CD14-positive monocyte (primary cell): ENCODE measurements at places on chromosomes 7 and 10. TPM values are rescaled to one million over a fixed set of nuclear protein-coding genes. Genes with fewer than 3 reads are reported as not detected.

DNA sequence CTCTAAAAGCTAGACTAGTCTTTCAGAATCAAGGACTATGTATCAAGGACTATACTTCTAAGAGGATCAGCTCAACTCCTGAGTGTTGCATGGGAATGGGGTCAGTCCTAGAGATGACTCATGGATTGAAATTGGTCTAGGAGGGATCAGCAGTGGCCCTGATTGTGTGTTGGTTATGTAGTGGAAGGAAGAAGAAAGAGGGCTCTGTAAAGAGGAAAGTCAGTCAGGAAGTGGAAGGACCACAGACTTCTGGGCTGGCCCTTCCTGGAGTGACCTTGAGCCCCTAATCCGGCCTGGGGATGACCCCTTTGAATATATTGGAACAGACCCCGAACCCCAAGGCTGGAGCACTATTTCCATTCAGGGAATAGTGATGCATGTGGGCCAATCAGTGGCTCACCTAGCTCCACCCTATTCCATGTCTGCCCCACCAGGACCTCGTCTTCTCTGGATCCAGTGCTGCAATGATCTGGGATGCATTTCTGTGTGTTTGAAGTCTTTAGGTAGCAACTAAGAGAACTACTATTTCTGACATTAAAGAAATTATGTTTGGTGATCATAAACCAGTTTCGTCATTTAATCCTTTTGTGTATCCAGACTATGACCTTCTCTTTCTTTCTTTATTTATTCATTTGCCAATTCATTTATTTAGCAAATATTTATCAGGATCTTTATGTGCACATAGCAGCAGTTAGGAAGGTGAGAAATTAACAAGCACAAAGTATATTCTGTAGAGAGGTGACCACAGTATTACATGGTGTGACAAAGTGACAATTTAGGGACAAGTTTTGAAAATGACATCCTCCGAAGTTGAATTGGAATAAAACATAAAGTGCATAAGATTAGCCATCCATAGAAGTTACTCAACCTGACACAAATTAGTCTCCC lies 48.6 kb upstream of the KIF5B start:
- no peak for DNase-seq

GRCh38 chr7:142670511-142670910 lies 78.8 kb upstream of the PRSS1 start:
- no peak for DNase-seq

DNA sequence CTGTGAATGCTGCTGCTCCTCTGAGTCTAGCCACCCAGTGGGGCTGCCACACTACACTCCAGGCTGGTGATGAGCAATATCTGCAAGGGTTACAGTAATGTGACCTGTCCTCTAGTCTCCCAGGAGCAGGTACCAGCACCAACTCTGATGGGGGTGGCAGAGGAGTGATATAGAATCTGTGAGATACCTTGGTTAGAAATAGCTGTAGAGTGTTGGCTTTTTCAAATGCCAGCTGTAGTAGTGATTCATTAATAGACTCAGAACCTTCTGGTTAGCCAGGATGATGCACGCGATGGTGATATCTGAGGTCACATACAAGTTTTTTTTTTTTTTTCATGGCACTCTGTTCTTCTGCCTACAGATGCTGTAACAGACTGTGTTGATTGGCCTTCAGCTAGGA lies 757.1 kb downstream of the INHBA start:
- no peak for DNase-seq

DNA sequence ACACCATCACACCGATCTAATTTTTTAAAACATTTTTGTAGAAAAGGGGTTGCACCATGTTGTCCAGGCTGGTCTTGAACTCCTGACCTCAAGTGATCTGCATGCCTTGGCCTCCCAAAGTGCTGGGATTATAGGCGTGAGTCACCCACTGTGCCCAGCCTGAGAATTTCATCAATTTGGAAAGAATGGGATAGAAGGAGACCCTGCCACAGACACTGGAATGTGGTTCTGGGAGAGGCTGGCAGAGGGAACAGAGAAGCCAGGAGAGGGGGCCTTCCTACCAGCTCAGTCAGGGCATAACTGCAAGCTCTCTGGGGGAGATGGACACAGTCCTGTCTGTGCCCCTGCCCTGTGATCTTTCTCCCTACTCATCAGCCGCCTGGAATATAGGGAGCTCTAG lies 42.1 kb upstream of the MKRN1 start:
- no peak for DNase-seq

DNA sequence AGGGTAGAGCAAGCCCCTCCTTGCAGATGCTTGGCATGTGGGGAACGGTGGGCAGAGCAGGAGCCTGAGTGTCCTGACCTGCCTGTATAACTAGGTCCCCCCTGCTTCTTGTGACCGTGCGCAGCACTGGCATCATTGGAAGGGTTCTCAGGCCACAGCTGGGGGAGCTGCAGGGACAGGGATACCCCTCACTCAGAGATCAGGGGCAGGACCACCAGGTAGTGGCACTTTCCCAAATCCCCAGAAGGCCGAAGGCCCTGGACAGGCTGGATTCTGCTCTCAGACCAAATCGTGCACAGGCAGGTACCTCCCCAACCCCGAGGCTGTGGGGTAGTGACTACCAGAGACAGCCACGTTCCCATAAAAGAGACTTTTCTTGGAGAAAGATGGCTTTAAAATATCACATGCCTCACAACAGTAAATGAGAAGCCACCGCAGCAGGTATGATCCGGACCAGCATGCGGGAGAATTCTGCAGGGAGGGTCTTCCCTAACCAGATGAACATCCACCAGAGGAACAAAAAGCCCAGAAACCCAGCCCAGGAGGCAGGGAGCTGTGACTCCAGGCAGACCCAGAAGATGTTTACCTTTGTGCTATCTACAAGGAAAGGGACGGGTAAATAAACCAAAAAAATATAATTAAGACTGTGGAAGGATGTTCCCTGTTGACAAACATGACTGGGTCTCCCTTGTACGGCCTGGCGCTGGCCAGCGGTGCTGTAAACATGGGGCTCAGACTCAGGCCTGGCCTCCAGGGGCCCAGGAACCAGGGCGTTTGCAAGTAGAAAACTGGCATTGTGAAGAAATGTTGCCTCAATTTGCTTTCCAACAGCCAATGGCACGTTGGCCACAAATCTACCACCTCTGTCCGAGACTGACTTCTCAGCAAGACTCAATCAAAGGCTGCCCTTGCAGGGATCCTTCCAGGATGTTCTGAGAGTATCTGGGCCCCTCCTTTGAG lies 180.0 kb downstream of the TNS3 start:
- no peak for DNase-seq

- DNase-seq: no peak
Measured at GRCh38 chr7:53877688-53878087, 664.5 kb upstream of the VSTM2A start.

DNA sequence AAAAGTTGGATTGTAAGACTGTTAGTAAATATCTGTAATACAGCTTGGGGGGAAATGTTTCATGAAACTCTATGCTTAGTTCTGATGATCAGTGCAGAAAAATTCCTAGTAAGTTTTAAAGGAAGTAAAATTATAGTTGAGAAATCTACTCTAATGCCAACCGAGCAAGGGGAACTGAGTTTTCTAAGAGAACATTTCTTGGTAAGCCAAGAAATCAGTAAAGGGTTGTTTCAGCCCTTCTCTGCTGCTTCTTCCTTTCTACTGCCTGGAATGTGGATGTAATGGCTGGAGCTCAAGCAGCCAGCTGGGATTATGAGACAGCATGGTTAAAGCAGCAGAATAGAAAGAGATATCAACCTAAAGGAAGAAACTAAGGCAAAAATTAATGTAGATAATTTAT lies 15.9 kb upstream of the AKR1B1 start:
- no peak for DNase-seq

DNA sequence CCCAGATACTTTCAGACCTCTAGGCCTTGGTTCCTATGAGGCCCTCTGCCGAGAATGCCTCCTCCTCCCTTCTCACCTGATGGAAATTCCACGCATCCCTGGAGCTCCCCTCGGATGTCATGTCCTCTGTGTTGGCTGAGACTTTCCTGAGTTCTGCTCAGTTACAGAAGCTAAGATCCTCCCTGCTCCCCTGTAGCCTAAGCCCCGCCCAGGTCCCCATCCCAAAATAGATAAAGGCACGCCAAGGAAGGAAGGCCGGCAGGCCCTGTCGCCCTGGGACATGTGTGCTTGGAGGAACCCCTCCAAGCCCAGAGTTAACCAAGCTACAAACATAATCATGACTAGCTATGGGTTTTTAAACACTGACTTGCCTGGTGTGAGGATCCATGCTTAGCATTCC lies 123.5 kb downstream of the SORBS1 start:
- DNase-seq: no peak

- DNase-seq: no peak
Measured at GRCh38 chr10:905503-905902, 26.0 kb downstream of the LARP4B start.

GRCh38 chr7:127578036-127578684 lies 7.2 kb downstream of the GCC1 start:
- no peak for DNase-seq

- no peak for DNase-seq
Measured at GRCh38 chr10:117619223-117619622, 76.7 kb downstream of the EMX2 start.

DNA sequence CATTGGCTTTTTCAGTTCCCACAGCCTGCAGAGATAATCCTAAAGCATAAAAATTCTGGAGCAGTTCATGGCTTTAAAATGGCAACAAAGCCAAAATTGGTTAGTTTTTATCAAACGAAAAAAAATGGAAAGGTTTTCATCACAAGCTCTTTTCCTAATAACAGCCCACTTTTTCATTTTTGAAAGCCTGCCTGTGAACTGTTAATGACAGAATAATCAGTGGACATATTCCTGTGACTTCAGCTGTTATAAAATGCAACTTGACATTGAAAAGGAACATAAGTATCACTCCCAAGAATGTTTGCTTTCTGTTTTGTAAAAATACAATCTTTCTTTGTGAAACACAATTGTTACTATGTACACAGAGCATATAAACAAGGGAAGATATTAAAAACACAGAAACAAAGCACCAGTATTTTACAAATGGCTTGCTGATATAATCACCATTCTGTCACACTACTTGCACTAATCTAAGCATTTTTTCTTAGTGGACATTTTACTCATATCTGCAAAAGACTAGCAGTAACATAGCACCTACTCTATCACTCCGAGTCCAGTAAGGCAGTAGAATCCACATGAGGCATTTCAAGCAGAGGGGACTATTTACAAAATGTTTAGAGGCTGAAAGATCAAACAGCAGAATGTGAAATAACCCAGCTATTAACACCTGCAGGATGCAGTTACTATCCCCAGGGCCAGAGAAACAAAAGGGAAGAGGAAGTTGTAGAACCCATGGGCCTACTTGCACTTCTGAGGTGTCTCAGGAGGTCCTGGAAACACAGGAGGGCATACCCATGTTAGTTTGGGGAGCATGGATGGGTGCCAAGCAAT lies 26.4 kb downstream of the MACC1 start:
- DNase-seq: no peak

- DNase-seq: no peak
Measured at GRCh38 chr7:1893036-1893435, 223.0 kb downstream of the ELFN1 start.

- no peak for DNase-seq
Measured at GRCh38 chr10:127915324-127915723, 8.4 kb downstream of the PTPRE start.

DNA sequence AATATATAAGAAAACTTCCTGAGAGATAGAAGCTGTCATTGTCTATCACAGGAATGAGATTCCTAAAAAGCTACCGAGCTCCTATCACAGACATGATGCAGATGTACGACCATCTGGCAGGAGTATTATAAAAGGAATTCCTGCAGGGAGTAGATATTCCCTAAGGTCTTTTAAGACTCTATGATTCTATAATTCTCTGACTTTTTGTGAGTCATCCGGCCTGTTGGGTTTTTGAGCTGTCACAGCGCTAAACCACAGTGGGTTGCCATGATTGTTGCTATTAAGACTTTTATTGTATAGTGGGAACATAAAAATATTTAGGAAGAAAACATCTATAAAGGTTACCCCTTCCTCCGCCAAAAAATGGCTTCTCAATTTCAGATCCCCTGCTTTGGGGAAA lies 223.4 kb downstream of the BMPER start:
- no peak for DNase-seq

- no peak for DNase-seq
Measured at GRCh38 chr7:150727381-150727780, 9.8 kb upstream of the GIMAP5 start.

DNA sequence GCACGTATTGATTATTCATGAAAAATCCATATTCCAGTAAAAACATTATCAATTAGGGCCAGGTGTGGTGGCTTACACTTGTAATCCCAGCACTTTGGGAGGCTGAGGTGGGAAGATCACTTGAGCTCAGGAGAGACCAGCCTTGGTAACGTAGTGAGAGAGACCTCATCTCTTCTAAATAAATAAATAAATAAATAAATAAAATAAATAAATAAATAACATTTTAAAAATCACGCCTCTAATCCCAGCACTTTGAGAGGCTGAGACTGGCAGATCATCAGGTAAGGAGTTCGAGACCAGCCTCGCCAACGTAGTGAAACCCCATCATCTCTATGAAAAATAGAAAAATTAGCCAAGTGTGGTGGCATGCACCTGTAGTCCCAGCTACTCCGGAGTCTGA lies 32.1 kb downstream of the NRBF2 start:
- no peak for DNase-seq

Gene TAS2R41
- polyA plus RNA-seq: not detected

Gene ZNF804B
- not detected for polyA plus RNA-seq

Gene ANKRD1
- not detected for polyA plus RNA-seq

Gene POR
- 98.1 and 149 TPM in 2 replicates for polyA plus RNA-seq

Gene TMEM213
- not detected for polyA plus RNA-seq

Gene SUFU
- polyA plus RNA-seq: 3.2 TPM

Gene ERVW-1
- not detected in 2 replicates for polyA plus RNA-seq

Gene C10orf62
- not detected in 2 replicates for polyA plus RNA-seq

Gene NKX2-3
- not detected for polyA plus RNA-seq

Gene SYT15
- not detected for polyA plus RNA-seq

Gene NUTM2E
- polyA plus RNA-seq: not detected

Gene RBM20
- polyA plus RNA-seq: not detected

Gene MYO3A
- not detected in 2 replicates for polyA plus RNA-seq

Gene ITPRID1
- polyA plus RNA-seq: not detected
